ENCODE measurements at places on chromosomes 7 and 10. TPM values are rescaled to one million over a fixed set of nuclear protein-coding genes. Genes with fewer than 3 reads are reported as not detected.

The TMEM270 gene
- polyA plus RNA-seq: not detected

The POLR2J2 gene
- 2.7 TPM for polyA plus RNA-seq

The SNX10 gene
- 2.2 TPM for polyA plus RNA-seq

The TRIL gene
- 24.3 TPM for polyA plus RNA-seq

The NAT16 gene
- not detected for polyA plus RNA-seq

DNA sequence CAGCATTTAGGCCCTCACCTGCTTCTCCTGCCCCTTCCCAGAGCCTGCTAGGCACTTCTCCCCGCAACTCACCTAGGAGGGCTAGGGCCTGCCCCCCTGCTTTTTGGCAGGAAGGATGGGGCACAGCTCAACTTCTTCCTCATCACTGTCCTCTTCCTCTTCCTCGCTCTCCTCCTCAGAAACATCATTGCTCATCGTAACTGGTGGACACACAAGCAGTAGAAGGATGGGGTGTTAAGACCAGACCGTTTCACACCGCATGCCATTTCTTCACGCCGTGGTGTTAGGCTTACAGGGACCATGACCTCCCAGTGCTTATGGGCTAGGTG is 1.6 kb downstream of the NPM3 start:
- DNase-seq: no peak

GRCh38 chr10:74177140-74177677 is 26.2 kb downstream of the ADK start:
- no peak for DNase-seq

DNA sequence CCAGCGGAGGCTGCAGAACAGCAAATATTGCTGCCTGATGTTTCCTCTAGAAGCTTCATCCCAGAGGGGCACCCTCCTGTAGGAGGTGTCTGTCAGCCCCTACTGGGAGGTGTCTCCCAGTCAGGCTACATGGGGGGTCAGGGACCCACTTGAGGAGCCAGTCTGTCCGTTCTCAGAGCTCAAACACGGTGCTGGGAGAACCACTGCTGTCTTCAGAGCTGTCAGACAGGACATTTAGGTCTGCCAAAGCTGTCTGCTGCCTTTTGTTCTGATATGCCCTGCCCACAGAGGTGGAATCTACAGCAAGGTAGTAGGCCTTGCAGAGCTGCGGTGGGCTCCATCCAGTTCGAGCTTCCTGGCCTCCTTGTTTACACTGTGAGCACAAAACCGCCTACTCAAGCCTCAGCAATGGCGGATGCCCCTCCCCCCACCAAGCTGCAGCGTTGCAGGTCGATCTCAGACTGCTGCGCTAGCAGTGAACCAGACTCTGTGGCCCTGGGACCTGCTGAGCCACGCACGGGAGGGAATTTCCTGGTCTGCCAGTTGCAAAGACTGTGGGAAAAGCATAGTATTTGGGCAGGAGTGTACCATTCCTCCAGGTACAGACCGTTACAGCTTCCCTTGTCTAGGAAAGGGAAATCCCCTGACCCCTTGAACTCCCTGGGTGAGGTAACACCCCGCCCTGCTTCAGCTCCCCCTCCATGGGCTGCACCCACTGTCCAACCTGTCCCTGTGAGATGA is 17.7 kb upstream of the MINDY3 start:
- DNase-seq: no peak

DNA sequence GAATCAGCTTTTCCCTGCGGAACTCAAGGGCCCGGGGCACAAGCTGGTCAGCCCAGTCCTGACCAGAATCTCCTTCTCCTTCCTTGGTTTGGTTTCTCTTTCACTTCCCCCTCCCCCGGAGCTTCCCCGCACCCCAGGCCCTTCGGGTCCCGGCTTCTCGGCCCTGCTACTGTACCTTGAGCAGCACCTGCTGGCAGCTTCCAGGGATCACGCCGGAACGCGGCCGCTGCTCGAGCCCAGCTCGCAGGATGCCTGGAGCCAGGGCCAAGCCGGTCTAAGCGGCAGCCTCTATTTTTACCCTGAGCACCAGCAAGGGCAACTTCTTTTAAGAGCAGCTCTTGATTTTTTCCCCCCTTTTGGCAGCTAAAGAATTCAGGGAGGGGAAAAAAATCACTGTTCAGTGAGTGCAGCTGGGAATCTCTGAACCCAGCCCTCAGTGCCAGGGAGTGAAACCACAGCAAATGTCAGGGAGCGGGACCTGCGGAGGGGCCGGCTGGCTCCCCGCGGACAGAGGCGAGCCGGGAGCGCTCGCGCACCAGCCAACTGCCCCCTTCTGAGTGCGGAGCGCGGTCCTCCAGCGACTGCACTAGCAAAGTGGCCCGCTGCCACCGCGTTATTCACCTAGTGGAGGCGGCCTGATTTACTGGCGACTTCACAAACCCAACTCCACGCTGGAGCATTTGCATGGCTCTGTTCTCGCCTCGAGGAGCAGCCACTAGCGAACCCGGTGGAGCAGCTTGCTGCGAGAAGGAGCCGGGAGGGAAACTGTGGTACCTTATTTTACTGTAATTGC is 2.4 kb upstream of the INHBA start:
- no peak for DNase-seq

Measured in forelimb muscle (tissue), 1 donor.